Smooth muscle cell of the umbilical artery (primary cell): ENCODE measurements at places on chromosomes 1 and 21. TPM values are rescaled to one million over a fixed set of nuclear protein-coding genes. Genes with fewer than 3 reads are reported as not detected.

NBPF6 gene
- total RNA-seq = not detected in 2 replicates

TMEM52 gene
- 0.32 TPM in 1 of 2 replicates, not detected in the other for total RNA-seq

NIBAN1 gene
- total RNA-seq = 59.1 and 69.3 TPM in 2 replicates

TMPRSS2 gene
- not detected in 2 replicates for total RNA-seq

FAM72D gene
- 0.59 and 1.4 TPM in 2 replicates for total RNA-seq

LCE1F gene
- not detected in 2 replicates for total RNA-seq

TMED5 gene
- total RNA-seq = 72.5 and 111 TPM in 2 replicates

TIE1 gene
- total RNA-seq = 1.2 and 9.2 TPM in 2 replicates

CD5L gene
- total RNA-seq = not detected in 2 replicates

LYSMD1 gene
- total RNA-seq = 4.8 and 8.0 TPM in 2 replicates

ZNF695 gene
- 0.59 and 1.7 TPM in 2 replicates for total RNA-seq

AADACL4 gene
- total RNA-seq = not detected in 2 replicates

ESPN gene
- total RNA-seq = 0.05 TPM in 1 of 2 replicates, not detected in the other

FAM229A gene
- 0.83 and 1.2 TPM in 2 replicates for total RNA-seq

FCAMR gene
- total RNA-seq = not detected in 2 replicates

WDR47 gene
- total RNA-seq = 17.2 and 23.8 TPM in 2 replicates

ERICH3 gene
- total RNA-seq = 0.05 TPM in 1 of 2 replicates, not detected in the other

LCE1A gene
- not detected in 2 replicates for total RNA-seq

GBP3 gene
- 7.1 and 49.6 TPM in 2 replicates for total RNA-seq

FAM78B gene
- 0.32 TPM in 1 of 2 replicates, not detected in the other for total RNA-seq

NRDC gene
- 104 and 129 TPM in 2 replicates for total RNA-seq
